ENCODE measurements at places on chromosomes 11 and 22. TPM values are rescaled to one million over a fixed set of nuclear protein-coding genes. Genes with fewer than 3 reads are reported as not detected.
A peak's percentile ranks its signal among the peaks of the same experiment; 100 is the strongest.

- no peak for DNase-seq
These were observed 85.6 kb downstream of the INTS4 start for GRCh38 chr11:77908835-77909234.

- peak; percentile 90 for DNase-seq
These were observed at the start of gene PRAME for GRCh38 chr22:22558972-22559603. Gene PRAME, minus strand, starts transcription at chr22:22559265. Its CDS starts 2,433 bp downstream, at chr22:22556832.

GRCh38 chr11:111629499-111629898 is 27.2 kb downstream of the SIK2 start:
- DNase-seq: no peak

GRCh38 chr22:47808236-47808635 is 1045.8 kb downstream of the TBC1D22A start:
- DNase-seq: no peak

Gene APOL5
- 0.69 TPM for total RNA-seq

DNA sequence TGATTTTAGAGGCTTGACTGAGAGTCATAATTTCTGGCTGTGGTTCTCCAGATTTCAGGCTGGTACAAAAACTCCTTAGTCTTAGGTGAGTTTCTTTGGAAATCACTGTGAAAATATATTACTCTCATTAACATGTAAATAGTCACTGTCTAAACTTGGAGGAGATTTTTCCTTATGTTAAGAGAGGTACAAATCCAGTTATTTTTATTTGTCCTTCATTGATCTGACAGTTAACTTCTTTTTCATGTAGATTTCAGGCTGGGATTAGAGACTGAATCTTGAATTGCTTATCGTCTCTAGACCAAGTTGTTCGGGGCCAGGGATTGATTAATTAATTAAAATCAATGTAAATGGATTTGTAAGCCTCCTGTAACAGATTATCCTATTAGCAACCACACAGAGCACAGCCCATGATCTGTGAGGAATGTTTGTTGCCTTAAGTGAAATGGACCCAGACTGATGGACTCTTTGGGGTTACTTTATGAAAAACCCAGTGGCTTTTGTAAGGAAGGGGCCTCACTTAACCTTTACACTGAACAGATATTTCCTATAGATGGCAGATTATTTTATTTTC is 21.1 kb downstream of the TEAD1 start:
- DNase-seq: no peak

Gene PCNX3
- total RNA-seq: 15.1 TPM

DNA sequence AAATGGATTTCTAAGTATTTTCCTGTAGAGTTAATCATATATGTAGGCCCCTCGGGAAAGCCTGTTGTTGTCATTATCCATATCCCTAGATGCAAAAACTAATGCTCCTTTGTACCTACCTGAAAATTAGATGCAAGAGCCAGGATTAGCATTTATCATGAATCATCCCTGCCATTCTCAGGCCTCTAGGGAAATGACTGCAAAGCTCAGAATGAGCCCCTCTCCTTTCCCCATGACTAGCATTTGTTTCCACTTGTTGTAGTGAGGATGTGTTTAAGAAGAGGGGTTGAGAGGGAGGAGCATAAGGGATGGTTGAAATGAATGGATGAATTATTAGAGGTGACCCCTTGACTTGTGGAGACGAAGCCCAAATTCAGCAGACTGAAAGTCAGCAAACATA is 537.9 kb downstream of the NTM start:
- no peak for DNase-seq

- DNase-seq: no peak
These were observed 29.8 kb downstream of the SCUBE1 start for GRCh38 chr22:43313244-43313889.

DNA sequence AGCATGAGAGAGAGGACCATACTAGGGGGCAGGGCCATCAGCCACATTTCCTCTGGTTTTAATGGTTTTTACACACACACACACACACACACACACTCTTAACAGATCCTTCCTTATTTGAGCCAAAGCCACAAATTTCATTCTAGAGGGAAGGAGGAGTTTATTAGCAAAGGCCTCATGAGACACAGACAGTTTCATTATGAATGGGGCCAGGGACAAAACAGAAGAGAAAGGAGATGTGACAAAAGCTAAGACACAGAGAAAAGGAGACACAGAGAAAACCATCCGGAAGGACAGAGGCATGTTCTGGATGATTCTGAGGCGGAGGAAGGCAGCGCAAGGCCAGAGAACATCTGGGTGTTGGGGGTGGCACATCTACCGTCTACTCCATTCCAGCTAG is 32.2 kb upstream of the ARFGAP3 start:
- no peak for DNase-seq

GRCh38 chr11:75161506-75162095 is 10.7 kb downstream of the SLCO2B1 start:
- no peak for DNase-seq

- DNase-seq: peak; percentile 34
These were observed 16.0 kb downstream of the FZD4 start for GRCh38 chr11:86938900-86939880.

GRCh38 chr11:78220218-78221157 is 31.8 kb downstream of the USP35 start:
- no peak for DNase-seq

Gene IL18
- total RNA-seq: not detected

All from Daoy (cell line).